Right kidney (tissue), 9 donors: ENCODE measurements at places on chromosomes 5 and 9.

DNA sequence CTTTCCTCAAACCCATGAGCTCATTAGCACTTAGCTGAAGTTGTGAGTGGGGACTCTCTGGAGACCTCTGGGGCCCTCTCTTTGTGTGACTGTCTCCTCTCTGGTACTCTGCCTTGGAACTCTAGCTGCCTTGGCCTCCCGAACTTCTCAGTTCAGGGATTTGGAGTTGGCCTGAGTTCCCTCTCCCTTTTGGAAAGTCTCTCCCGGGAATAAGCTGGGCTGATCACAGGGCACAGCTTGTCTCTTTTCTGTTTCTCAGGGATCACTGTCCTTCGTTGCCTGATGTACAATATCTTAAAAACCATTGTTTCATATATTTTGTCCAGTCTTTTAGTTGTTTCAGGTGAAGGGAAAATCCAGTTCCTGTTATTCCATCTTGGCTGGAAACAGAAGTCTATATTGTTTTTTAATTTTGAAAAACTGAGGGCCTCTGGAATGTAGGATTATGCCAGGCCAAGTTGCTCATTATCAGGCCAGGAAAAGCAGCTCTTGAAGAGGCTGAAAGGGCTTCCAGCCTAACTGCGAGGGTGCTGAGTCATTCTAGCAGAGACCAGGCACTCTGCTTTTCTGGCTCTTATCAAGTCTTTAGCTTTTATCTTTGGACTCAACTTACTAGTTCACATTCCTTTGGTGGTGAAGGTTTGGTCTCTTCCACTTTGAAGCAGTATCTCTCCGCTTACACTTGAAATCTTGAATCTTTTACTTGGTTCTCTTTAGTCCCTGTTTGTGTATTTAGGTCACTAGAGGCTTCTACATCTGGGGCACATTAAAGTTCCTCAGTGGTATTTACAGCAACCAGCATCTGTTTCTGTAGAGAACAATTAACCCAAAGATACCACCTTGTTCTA, 8.4 kb upstream of the RGS3 start:
- DNase-seq: no peak

GRCh38 chr9:137216188-137216965, 5.7 kb downstream of the RNF208 start:
- DNase-seq: no peak

- DNase-seq: no peak
Measured at GRCh38 chr5:16049761-16050160, 129.8 kb downstream of the MARCHF11 start.

DNA sequence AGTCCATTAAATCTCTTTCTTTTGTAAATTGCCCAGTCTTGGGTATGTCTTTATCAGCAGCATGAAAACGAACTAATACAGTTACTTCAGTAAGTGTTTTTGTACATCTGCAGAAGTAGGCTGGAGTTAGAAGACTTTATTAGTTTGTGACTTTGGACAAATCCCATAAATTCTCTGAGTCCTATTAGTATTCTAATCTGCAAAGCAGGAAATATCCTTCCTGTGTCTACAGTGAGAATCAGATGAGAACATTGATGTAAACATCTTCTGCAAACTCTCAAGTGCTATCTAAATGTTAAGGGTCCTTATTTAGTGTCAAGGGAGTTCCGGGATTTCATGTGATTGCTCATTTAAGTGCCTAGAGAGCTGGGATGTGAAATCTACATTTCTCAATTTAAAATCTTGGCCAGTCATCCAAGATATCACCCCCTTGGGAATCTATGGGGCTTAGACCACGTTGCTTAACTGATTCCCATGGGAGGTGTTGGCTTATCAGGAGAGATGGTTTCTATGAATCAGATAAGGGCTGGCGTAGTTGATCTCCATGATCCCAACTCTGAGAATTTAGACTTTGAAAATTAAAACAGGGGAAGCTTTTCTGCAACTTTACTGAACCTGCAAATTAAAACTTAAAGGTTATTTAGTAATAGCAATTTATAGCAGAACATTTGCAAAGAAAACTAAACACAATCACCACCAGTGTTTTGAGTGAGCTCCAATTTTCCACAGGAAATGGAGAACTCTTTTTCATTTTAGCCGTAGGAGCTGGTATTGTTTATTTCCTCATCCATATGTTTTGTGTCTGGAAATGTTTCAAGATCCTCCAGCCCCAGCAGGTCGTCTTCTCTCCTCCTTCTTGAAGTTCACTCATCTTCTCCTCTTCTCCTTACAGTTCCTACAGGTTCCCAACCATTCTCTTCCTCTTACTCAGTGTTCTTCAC, 241.6 kb upstream of the CD180 start:
- DNase-seq: no peak

DNA sequence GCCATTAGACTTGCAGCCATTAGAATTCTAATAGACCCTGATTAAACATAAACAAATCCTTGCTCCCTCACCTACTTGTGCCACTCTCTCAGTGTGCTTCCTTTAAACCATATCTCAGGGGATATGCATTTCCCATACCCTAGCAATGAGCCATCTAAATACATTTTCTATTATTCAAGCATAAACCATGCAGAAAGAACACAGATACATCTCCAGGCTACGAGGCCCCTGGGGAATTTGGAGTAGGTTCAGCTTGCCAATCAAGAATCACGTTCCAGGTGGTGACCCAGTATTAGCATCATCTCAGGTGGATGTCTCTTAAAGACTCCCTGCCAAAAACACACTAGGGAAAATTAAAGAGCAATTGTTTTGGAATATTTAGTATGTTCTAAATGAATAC, 93.0 kb upstream of the CCL21 start:
- no peak for DNase-seq

DNA sequence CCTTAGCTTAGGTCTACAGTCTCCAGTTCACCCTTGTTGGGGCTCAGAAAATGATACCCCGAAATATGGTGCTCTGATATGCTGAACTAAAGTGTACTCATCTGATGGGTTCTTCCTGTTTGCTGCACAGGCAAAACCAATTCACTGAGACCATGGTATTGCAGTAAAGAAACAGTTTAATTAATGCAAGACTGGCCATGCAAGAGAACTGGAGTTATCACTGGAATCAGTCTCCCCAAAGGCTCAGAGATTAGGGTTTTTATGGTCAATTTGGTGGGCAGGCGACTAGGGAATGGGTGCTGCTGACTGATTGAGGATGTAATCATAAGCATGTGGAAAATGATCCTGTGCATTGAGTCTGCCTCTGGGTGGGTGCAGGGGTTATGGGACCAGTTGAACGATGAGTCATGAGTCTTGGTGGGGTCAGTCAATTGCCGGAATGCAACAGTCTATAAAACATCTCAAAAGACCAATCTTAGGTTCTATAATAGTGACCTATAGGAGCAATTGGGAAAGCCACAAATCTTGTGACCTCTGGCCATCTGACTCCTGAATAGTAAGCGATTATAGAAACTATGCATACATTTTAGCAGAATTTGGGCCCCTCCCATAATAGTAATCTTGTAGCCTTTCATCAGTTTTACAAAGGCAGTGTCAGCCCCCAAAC, 113.0 kb upstream of the ANKRD55 start:
- no peak for DNase-seq

DNA sequence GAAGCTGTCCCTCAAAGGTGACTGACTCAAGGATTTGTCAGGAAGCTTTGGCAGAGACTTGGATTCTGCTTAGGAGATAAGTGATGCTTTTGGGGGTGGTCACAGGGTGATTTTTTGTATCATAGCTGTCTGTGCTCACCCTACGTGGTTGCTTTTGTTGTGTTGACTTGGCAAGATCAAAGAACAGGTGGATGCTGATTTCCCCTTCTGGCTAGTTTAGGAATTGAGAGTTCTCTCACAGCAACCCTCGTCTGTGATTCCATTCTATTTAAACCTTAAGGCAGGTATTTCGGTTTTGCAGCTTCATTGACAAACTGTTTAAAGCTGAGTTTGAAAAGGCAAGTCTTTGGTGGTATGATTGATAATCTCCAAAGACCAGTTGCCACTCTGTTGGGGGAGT, 27.2 kb downstream of the ARHGAP26 start:
- no peak for DNase-seq

DNA sequence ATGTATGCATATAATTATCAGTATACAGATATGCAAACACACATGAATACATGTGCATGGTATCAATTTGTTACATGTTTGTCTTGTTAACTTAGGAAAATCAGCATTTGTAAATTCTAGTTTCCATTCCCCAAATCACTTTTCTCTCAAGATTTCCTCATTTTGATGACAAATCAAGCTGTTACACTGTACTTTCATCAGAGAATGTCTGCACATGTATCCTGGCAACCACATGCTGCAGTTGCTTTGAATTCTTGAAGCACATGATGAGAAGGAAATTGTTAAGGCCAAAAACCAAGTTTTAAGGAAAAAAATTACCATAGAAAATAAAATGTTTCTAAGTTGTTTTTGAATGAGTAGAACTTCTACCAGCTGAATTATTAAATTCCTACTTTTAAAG, 1834.5 kb downstream of the EFNA5 start:
- no peak for DNase-seq

GRCh38 chr5:56116599-56117141, 116.5 kb downstream of the ANKRD55 start:
- DNase-seq: no peak

DNA sequence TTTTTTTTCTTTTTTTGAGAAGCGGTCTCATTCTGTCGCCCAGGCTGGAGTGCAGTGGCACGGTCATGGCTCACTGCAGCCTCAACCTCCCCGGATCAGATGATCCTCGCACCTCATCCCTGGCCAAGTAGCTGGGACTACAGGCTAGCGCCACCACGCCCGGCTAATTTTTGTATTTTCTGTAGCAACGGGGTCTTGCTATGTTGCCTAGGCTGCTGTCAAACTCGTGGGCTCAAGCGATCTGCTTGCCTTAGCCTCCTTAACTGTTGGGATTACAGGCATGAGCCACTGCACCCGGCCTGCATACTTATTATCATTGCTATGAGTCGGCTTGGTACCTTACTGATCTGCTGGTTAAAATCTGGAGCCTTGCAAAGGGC, 790 bp upstream of the IARS1 start:
- peak; percentile 57 for DNase-seq

DNA sequence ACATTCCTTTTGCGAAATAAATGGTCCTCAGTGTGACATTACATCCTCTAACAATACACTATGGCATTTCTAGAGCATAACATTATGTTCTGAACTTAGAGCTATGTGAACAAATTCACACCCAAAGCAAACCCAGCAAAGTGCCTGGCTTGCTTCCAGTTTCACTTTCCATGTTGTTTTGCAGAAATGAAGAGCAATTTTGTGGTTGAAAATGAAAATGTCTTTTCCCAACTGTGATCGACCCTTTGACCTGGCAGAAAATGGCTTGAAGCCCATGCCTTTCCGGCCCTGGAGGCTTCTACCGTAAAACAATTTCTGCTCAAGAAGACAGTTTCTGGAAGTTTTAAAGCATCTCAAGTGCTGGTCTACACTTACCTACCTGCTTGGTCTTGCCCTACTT, 344.7 kb upstream of the RGMB start:
- DNase-seq: no peak

- DNase-seq: no peak
Measured at GRCh38 chr5:146447734-146448380, 724 bp downstream of the TCERG1 start.

GRCh38 chr5:168683247-168683926, 104.2 kb upstream of the PANK3 start:
- no peak for DNase-seq

GRCh38 chr5:89697581-89697980, 712.0 kb downstream of the CETN3 start:
- DNase-seq: no peak

DNA sequence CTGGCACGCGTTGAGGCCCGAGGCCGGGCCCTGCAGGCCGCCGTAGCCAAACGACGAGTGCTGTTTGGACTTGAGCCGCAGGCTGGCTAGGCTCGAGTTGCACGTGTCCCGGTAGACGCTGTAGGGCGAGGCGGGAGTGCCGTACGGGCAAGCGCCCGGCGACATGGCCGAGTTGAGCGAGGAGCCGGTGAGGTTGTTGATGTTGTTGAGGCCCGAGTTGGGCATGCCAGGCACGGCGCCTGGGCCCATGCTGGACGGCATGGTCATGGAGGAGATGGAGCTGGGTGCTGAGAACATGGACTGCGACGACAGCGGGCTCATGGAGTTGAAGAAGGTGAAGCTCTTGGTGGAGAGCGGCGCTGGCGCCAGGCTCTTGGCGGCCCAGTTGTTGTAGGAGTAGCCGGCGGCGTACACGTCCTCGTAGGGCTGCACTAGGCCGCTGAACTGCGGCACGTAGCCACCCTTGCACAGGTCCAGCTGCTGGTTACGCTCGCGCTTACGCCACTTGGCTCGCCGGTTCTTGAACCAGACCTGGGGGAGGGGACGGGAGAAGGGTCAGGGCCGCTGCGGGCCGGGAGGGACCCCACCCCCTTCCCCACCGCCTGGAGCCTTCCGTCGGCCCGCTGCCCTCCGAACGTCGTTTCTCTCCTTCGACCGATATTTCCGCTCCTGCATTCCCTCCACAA, 5.1 kb downstream of the PITX1 start:
- peak; percentile 80 for DNase-seq
